Occipital lobe (tissue), 3 donors: ENCODE measurements at places on chromosomes 16 and 17.

DNA sequence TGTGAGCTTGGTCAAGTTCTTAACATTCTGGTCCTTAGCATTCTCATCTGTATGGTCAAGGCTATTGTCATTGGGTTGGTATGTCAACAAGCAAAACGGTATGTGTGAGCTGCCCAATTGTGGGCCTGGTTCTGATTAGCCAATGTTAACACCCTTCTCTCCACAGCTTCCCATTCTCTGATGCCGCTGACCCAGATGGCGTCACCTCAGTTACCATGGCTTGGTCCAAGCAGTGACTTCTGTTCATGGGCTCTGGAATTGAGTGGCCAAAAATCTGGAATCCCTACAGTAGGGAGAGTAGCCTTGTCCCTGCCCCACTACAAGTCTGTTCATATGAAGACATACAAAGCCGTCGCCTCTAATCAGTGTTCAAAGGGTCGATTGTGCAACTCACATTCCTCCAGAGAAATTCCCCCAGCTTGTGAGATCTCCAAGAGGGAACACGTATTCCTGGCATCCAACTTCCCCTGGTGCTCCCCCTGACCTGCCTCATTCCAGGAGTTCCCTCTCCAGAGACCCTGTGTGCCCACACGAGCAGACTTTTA lies 15.8 kb downstream of the TMEM98 start:
- DNase-seq, result no peak

DNA sequence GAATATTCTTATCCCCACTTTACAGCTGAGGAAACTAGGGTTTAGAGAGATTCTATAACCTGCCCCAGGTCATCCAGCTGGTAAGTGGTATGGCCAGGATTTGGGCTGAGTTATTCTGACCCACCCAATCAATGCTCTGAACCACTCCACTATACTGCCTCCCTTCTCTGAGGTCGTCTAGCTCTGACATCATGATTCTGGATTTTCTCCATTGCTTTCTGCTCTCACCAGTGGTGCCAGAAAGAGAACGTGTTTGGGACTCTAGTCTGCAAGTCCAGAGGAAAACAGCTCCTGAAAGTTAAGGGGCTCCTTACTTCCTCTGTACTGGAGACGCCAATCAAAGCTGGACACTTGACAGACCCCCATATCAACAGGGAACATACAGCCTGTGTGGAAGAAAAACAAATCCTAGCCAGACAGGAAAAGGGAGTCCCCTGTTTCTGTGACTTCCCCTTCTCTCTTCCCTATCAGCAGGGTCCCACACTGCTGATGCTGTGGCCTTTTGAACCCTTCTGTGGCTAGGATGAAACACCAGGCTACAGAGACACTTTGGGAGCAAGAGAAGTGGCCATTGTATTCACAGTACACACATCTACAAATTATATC lies 6.0 kb upstream of the EZH1 start:
- no peak for DNase-seq

DNA sequence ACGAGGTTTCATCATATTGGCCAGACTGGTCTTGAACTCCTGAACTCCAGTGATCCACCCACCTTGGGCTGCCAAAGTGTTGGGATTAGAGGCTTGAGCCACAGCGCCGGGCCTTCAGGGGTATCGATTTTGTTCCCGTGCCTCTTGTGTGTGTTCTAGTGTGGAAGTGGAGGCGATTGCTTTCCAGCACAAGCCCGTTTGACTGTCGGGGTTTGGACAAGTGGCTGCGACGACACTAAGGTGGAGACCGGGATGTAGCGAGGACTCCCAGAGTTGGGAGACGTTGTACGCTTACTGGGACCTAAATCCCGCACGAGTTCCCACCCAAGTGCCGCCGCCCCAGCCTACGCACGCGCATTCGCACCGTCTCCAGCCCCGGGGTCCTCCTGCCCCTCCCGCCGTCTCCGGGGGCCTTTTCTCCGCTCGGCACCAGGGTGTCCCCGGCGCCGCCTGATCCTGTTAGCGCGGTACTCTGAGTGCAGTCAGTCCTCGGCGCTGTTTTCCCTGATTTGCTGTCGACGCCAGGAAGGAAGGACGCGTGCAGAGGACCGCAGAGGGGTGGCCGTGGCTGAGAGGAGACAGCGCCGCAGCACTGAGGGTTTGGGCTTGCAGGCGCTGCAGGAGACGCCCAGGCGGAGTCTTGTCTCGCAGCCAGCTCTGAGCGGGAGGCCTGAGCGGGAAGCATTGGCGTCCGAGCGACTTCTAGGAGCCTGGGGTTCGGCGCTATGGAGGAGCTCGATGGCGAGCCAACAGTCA lies at the start of gene NUP85:
TSS of gene NUP85 (plus strand) at position 643 of the 756 bp plus-strand sequence. CDS start at position 726, 83 bp downstream.
- peak; percentile 89 for DNase-seq

DNA sequence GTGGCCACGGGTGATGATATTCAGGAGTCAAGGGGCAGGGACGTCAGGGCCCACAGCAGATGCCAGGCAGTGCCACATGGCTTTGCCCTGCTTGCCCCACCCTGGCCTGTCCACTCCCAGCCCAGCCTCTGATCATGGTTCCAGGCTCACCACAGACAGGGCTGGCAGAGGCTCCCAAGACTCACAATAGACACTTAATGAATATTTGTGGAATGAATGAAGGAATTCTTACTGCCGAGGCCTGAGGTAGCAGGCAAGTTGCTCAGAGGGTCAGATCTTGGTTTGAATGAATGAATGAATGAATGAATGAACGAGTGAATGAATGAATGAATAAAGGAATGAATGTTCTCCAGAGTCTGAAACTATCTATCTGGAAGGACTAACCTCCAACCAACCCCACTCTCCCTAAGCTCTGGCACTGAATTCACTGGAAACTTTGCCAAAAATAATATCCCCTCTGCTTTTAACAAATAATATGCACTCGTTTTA lies 60.9 kb downstream of the RAI1 start:
- DNase-seq, result no peak
